ENCODE measurements at places on chromosomes 11 and 22.
A peak's percentile ranks its signal among the peaks of the same experiment; 100 is the strongest.

- no peak for DNase-seq
Measured at GRCh38 chr22:27593378-27593777, 208.2 kb downstream of the MN1 start.

- DNase-seq, result no peak
Measured at GRCh38 chr22:20015187-20015625, 1.4 kb downstream of the ARVCF start.

GRCh38 chr11:63614136-63614671, at the start of gene PLAAT3:
Gene PLAAT3 (minus strand): TSS chr11:63614433. CDS start chr11:63614014, 419 bp downstream.
- peak; percentile 14 for DNase-seq

DNA sequence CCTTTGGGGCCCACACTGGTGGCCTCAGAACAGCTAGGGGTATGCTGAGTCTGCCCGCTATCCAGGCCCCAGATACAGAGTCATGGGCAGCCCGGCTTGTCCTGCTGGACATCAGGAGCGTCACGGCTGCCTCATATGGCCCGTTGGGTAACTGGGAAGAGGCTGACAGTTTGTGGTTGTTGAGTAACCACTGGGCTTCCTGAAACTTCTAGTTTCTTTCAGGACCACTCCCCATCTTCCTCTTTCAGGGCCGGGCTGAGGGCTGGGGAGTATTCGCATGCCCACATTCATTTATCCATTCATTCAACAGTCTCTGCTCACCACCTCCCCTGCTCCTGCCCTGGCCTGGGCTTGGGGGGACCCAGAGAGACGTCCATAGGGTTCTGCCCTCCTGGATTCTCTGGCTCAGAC, 13.4 kb upstream of the P2RY2 start:
- DNase-seq, result no peak

- DNase-seq, result no peak
Measured at GRCh38 chr11:11071486-11071885, 213.6 kb upstream of the ZBED5 start.

DNA sequence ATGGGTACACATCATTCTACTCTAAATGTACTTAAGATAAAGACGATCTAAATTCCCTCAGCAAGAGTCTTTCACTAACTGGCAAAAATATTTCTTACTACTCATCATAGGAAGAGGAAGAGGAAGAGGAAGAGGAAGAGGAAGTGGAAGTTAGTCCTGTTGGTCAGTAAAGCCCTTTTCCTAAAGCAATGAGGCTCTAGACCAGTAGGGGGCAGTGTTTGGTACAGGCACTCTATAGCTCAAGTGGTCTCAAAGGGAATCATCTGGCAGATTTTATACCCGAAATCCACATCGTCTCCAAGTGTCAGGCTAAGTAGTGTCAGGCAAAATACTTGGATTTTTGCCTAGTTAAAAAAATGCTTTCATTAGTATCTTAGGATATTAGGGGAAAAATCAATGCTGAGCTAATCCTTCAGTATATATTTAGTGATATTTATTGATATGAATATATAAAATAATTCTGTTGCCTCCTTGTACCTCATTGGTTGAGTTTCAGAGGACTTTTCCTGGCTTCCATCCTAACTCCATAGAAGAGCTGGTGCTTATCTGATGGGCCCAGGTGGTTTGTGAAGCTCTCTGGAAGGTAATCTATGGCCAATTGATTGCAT, 7.7 kb downstream of the BLID start:
- no peak for DNase-seq

- DNase-seq, result no peak
Measured at GRCh38 chr11:123405123-123405592, 24.9 kb upstream of the GRAMD1B start.

DNA sequence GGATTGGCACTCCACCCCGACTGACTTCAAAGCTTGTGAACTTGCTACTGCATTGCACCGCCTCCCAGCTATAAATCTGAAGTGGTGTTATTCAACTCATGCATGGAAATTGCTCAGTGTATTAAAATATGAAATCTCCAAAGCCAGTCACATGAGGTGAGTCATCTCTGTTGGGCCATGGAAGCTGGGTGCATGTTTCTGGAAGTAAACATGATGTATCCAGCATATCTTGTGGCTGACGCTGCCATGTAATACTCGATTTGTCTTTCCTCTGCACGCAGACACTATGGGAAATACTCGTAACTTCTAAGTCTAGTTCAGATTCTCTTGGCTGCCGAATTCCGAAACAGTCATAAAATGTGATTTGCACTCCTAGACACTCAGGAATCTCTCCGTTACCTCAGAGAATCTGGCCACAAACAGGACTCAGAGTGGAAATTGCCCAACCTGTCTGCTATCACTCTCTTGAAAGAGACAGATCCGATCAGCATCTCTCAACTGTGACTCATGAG, 154.9 kb upstream of the MPPED2 start:
- no peak for DNase-seq

GRCh38 chr22:43277987-43278601, 65.1 kb downstream of the SCUBE1 start:
- DNase-seq, result no peak

GRCh38 chr11:127137771-127138280, 137.3 kb upstream of the KIRREL3 start:
- no peak for DNase-seq

- DNase-seq, result no peak
Measured at GRCh38 chr22:17997456-17997855, 26.9 kb downstream of the MICAL3 start.

GRCh38 chr22:49429066-49429465, 398.6 kb downstream of the BRD1 start:
- DNase-seq, result no peak

GRCh38 chr22:20979940-20980453, 2.1 kb upstream of the LZTR1 start:
- DNase-seq, result no peak

DNA sequence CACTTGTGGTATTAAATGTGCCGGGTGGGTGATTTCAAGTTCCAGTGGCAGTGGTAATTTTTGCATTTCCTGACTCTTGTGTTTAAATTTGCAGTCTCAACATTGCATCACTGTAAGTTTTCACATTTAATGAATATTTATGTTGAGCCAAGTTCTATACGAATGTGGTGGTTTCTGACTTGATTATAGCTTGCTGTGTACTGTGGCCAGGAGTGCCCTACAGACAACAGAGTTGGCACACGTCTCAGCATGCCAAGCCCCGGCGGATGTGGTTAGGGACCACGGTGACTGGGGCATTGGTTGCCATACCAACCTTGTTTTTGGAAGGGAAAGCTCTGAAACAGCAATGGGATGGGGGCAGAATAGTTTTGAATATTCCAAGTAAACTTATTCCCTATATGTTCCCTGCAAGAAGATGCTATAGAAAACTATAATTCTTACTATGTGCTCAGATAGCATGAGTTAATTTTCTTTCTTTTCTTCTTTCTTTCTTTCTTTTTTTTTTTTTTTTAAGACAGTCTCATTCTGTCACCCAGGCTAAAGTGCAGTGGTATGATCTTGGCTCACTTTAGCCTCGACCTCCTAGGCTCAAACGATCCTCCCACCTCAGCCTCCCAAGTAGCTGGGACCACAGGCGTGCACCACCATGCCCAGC, 16.0 kb downstream of the ZNRF3 start:
- DNase-seq, result peak; percentile 51

DNA sequence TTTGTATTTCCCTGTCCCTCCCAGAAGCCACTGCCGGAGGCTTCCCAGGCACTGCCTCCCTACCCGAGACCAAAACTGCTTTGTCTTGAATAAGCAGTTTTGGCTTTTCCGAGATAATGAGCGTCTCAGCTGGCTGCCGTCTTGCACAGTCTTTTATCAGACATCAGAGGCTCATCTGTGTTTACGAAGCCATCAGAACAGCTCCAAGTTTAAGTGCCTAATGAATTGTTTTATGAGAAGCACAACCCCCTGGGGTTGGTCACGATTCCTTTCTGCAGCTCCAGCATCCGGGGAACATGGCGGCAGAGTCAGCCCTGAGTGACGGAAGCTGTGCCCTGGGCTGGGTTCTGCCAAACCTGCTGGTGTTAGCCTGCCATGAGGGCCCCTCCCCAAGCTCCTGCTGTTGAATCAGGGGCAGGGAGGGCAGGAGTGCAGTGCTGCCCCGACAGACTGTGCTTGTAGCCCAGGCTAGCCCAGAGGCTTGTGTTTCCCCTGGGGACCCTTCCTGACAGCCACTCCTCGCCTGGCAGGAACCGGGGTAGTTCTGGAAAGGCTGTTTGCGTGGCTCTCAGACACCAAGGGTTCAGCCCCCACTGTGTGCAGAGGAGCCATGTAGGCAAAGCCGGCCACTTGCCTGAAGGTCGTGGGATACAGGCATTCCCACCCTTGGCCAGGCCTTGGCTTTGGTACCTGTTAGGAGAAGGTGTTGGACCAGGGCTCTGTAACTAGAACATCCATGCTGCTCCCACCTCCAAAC, 96.1 kb downstream of the MORC2 start:
- no peak for DNase-seq

DNA sequence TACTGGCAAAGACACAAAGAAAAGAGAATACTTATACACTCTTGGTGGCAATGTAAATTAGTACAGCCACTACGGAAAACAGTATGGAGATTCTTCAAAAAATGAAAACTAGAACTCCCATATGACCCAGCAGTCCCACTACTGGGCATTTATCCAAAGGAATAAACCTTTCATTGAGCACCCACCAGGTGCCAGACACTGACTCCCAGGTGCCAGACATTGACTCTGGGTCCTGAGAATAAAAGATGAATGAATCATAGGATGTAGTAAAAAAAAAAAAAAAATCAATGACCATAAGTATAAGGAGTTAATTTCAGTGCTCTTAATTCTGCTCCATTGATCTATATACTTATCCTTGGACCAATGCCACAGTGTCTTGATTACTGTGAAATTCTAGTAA, 28.2 kb downstream of the HEPHL1 start:
- no peak for DNase-seq

GRCh38 chr22:46770726-46771125, 8.3 kb downstream of the TBC1D22A start:
- no peak for DNase-seq

- DNase-seq, result no peak
Measured at GRCh38 chr22:41264408-41264941, 21.5 kb downstream of the RANGAP1 start.
